ENCODE measurements at places on chromosomes 12 and 14.

GRCh38 chr12:50568338-50569091 is 63.7 kb downstream of the DIP2B start:
- DNase-seq: no peak

DNA sequence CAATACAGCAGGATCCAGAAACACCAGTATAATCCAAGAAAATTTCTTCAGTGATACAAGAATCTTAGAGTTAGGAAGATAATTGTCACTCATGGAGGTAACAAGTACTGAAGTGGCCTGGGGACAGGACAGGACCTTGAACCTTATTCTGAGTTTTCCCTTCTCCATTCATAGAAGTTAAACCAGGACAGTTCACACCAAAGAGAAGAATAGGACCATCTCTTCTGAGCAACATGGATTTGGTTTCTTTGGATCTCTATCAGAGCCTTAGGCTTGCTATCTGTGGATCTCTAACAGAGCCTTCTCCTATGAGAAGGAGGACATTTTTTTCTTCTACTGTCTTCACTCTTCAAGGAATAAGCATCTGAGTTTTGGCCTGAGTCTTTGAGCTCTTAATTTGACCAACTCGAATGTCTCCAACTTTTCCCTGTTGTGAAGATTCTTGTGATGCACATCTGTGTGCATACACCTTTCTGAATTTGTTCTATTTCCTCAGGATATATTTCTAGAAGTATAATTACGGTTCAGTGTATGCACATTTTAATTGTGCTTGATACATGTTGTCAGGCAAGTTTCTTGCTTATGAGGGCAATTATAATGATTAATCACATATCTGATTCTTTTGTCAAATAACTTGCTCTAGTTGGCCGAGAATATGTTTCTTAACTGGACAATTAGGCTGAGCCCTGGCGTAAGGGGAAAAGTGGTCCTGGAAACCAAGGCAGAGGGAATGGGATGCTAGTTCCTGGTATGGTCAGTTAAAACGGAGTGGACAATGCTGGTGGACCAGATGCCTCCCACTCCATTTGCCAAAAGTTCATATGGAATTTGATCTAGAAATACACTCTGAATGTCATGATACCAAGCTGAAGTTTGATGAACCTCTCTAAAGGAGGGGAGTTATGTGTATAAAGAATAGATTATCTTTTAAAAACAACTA is 6.6 kb downstream of the KRT6A start:
- no peak for DNase-seq

GRCh38 chr14:80933282-80933681 is 8.3 kb downstream of the CEP128 start:
- DNase-seq: no peak

DNA sequence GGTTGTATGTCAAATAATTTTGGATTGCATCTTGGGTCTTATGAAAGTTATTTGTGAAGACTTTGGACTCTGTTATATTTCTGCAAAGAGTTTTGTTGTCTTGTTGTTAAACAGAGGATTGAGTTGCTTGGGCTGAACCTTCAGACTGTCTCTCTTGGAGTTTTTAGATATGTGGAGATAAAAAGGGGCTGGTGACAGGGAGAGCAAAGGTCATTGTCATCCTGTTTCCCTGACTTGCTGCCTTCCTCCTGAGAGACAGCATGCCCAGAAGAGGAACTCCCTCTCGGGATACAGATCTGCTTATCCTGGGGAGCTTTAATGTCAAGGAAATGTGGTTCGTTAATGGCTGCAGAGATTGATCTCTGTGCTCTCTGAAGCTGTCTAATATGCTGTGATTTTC is 47.6 kb upstream of the RFLNA start:
- DNase-seq: no peak

DNA sequence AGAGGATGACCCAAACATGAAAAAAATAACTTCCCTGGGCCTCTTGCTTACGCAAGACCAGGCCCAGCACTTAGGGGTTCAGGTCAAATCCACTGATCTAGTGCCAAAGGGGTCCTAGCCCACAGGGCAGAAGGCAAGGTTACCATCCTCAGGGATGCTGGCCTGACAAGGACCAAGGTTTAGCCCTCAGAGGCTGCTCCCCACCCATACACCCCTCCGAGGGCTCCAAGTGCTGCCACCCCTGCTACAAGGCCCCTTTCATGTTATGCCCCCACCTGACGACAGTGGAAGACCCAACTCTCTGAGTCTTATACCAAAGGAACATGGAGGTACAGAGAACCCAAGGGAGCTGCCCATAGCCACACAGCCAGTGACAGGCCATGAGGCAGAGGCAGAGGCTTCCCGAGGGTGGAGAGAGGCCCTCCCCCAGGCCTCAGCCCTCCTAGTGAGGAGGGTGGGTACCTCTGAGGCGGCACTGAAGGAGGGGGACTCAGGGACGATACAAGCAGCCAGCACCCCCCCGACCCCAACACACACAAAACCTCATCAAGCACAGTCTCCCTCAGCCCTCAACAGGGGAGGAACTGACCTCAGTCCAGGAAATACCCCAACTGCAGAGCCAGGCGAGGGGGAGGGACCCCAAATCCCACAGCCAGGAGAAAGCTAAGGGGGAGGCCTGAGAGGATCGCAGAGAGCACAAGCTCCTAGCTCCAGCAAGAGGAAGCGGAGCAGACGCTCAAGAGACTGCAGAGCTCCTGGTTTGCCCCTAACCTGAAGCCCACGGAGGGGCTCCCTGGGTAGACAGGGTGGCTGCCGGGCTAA is 37.0 kb downstream of the ANAPC7 start:
- no peak for DNase-seq

DNA sequence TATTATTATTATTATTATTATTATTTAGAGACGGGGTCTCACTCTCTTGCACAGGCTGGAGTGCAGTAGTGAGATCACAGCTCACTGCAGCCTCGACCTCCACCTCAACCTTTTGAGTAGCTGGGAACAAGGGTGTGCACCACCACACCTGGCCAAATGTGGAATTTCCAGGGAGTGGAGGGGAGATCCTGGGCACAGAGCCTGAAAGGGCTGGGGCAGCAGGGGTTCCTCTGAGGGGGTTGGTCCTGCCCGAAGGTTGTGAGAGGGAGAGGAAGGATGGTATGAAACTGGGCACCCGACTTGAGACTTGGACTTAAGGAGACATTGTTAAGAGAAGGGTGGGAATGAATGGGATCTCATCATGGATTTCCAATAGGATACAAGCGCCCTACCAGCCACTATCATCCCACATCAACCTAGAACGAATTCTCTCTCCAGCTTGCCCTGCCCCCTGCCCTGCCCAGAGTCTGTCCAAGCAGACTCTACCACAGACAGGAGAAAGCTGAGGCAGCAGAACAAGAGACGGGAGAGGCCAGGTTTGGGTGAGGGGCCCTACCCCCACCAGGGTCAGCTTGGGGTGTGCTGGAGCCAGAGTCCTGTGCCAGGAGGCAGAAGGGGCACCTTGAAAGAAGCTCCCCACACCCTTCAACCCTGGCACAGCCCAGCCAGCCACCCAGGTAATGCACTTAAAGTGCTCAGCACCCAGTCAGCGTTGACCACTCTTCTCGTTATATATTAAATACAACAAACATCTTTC is 2.4 kb upstream of the DYNC1H1 start:
- no peak for DNase-seq

GRCh38 chr14:83342590-83342989 is 1808.9 kb upstream of the SEL1L start:
- no peak for DNase-seq

- DNase-seq: no peak
These were observed 2.4 kb upstream of the NUMB start for GRCh38 chr14:73460691-73461127.

- DNase-seq: no peak
These were observed 16.8 kb upstream of the NFYB start for GRCh38 chr12:104154806-104155205.

DNA sequence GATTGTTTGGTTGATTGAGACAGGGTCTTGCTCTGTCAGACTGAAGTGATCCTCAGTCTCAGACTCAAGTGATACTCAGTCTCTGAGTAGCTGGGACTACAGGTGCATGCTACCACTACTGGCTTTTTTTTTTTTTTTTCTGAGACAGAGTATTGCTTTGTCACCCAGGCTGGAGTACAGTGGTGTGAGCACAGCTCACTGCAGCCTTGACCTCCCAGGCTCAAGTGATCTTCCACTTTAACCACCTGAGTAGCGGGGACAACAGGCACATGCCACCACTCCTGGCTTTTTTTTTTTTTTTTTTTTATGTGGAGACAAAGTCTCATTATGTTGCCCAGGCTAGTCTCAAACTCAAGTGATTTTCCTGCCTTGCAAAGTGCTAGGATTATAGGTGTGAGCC is 31.8 kb downstream of the CPSF2 start:
- no peak for DNase-seq
